Suppressor macrophage (primary cell): ENCODE measurements at places on chromosomes 12 and 14.

GRCh38 chr12:124318278-124319020 lies 23.6 kb downstream of the RFLNA start:
- DNase-seq: no peak

GRCh38 chr12:106106061-106106566 lies 32.6 kb downstream of the NUAK1 start:
- DNase-seq: no peak

- no peak for DNase-seq
Measured at GRCh38 chr12:31655208-31655607, 4.3 kb upstream of the ETFBKMT start.

- DNase-seq: peak; percentile 94
Measured at GRCh38 chr12:52867642-52868041, 18.8 kb upstream of the KRT78 start.

DNA sequence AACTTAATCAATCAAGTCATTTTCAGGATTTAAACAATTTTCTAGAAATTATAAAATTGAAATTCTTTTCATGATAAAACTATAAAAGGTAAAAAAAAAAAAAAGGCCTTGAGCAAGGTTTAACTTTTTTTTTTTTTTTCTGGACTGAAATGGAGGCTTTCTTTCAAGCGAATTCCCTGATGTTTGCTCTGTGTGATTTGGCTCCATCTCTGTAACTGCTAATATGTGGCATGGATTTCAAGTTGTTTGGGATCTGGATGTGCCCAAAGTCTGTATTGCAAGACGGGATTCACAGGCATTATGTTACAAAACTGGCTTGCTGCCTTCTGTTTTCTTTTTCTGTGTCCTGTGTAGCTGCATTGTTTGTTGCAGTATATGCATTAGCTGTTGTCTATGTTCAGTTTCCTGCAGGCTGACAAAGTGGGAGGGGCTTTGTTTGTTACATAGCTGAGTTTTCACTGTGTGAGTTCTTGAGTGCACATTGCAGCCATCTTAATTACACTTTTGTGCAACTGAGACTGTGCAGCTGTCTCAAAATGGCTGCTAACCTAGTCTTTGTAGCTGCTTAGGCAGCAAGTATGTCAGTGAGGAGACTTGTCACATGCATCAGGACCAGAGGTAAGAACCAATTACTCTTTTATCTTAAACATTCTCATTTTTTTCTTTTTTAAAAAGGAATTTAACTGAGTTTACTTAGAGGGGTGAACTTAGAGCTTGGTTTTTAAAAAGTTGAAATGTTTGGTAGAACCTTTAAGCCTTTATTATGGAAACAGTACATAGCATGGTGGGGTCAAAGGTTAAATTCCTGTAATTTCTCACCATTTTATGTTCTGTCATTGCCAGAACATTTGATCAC lies 19.5 kb downstream of the ATF7IP start:
- DNase-seq: peak; percentile 72

- DNase-seq: no peak
Measured at GRCh38 chr14:24775950-24776349, 142.0 kb upstream of the GZMB start.

DNA sequence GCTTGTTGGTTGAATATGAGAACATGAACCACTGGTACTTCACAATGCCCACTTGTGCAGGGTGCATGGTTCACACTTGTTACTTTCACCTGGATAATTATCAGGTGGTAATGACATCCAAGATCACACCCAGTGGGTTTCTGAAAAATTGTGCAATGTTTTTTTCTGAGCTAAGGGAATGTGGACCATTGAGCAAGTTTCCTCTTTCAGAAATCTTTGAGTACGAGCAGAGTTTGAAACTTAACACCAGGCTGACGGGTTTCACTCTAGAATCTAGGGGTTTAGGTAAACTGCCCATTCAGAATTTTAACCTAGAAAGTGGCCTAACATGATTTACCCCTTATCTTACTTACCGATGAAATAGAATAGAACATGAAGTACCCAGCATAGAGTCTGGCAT lies 389.6 kb downstream of the PAWR start:
- no peak for DNase-seq

GRCh38 chr12:130137040-130138018 lies 24.9 kb upstream of the FZD10 start:
- DNase-seq: no peak

- no peak for DNase-seq
Measured at GRCh38 chr12:22304341-22304740, 30.2 kb downstream of the ST8SIA1 start.

GRCh38 chr12:78880078-78880477 lies 15.5 kb downstream of the SYT1 start:
- no peak for DNase-seq

- DNase-seq: peak; percentile 40
Measured at GRCh38 chr12:29783773-29784666, at the start of gene TMTC1. Gene TMTC1 (minus strand): TSS chr12:29783942. CDS start chr12:29783751, 191 bp downstream.

GRCh38 chr12:132571051-132571450 lies 39.3 kb downstream of the LRCOL1 start:
- DNase-seq: no peak
